ENCODE measurements at places on chromosomes 4 and X.
A peak's percentile ranks its signal among the peaks of the same experiment; 100 is the strongest.

- H3K4me3 ChIP-seq, result peak overlapping the region; percentile 74
- no peak for DNase-seq
- H3K36me3 ChIP-seq, result peaks cover 4% of the 10 kb centered on the region
- H3K27me3 ChIP-seq, result no peaks in the 10 kb centered on the region
Measured at GRCh38 chrX:9337046-9337445, 127.8 kb upstream of the TBL1X start.

DNA sequence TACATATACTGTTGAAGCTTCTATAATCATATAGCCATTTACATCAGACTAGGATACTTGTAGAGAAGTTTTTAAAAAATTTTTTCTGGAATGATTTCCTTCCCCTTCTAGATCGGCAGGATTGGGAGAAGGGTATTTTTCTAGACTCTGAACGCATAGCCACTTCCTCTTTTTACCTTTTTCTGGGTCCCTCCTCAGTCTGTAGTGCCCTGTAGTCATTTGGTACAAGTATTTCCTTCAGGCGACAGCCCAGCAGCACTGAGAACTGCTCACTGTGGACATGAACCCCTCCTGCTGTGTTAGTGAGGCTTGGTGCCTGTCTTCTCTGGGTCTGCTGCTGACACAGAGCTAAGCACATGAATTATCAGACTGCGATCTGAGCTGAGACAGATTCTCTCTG lies 255.4 kb downstream of the ARHGAP10 start:
- no peak overlapping the region for H3K27ac ChIP-seq
- no peaks in the 10 kb centered on the region for H3K27me3 ChIP-seq
- H3K36me3 ChIP-seq, result peaks cover 2% of the 10 kb centered on the region
- no peak overlapping the region for H3K4me3 ChIP-seq

- no peak for DNase-seq
- H3K4me3 ChIP-seq, result no peak overlapping the region
- H3K4me1 ChIP-seq, result peaks cover 3% of the 10 kb centered on the region
- no peaks in the 10 kb centered on the region for H3K27me3 ChIP-seq
Measured at GRCh38 chr4:168930413-168931196, 79.5 kb downstream of the CBR4 start.

DNA sequence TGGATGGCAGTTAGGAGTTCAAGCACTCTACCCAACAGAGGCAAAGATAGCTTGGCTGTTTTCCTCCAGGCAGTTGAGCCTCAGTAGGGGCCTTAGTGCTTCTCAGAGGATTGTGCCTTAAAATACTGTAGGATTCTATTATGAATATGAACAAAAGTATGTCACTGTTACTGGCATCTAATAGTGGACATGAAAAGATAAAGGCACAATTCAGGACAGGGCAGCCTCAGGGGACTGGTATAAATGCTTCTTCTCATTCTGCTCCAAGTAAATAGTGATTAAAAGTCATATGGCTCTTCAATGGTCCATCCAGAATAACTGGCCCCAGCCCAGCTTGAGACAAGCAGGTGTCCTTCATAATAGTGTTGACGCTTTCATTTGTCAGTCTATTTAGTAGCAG lies 17.7 kb downstream of the COL4A6 start:
- no peak overlapping the region for H3K27ac ChIP-seq
- DNase-seq, result no peak
- H3K27me3 ChIP-seq, result no peaks in the 10 kb centered on the region
- H3K4me3 ChIP-seq, result no peak overlapping the region

GRCh38 chr4:71156616-71157015 lies 163.2 kb downstream of the DCK start:
- no peak overlapping the region for H3K27ac ChIP-seq
- no peak overlapping the region for H3K4me3 ChIP-seq
- H3K36me3 ChIP-seq, result no peaks in the 10 kb centered on the region
- peaks cover 2% of the 10 kb centered on the region for H3K27me3 ChIP-seq

DNA sequence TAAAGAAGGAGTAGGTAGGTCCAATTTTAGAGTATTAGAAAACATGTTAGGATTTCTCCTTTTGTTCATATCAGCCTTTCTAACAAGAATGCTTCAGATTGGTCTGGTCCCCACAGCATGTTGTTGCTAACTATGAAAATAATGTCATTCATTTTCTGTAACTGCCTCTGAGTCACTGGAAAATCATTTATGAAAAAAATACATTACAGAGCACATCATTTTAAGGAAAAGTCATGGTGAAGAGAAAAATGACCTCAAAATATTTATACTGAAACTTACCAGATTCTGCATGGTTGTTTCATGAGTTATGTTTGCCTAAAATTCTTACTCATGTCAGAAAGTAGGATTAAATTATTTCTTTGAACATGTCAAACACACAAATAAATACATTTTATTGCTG lies 35.2 kb downstream of the DTHD1 start:
- H3K4me1 ChIP-seq, result peaks cover 37% of the 10 kb centered on the region
- H3K27me3 ChIP-seq, result no peaks in the 10 kb centered on the region
- no peak overlapping the region for H3K27ac ChIP-seq

GRCh38 chr4:156217236-156217635 lies 263.6 kb upstream of the CTSO start:
- no peak for DNase-seq
- no peak overlapping the region for H3K27ac ChIP-seq
- H3K4me3 ChIP-seq, result no peak overlapping the region
- no peaks in the 10 kb centered on the region for H3K27me3 ChIP-seq

GRCh38 chr4:159674241-159674640 lies 571.4 kb downstream of the RAPGEF2 start:
- no peaks in the 10 kb centered on the region for H3K27me3 ChIP-seq
- DNase-seq, result no peak

DNA sequence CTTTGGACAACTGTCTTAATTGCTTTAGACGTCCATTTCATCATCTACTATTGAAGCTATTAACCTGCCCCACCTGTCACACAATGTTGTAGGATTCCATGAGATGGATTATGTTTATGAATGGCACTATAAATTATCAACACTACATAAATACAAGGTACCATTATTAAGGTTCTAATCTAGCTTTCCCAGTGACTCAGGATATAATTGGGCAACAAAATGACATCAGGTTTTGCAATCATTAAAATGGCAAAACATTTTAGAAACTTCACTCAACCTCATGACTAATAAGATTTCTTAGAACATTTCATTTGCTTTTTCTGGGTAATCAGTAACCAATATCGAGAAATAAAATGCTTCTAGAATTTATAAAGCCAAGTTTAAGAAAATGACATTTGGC lies 9.2 kb downstream of the HOPX start:
- H3K4me1 ChIP-seq, result no peaks in the 10 kb centered on the region
- no peak for DNase-seq
- peaks cover 19% of the 10 kb centered on the region for H3K27me3 ChIP-seq

DNA sequence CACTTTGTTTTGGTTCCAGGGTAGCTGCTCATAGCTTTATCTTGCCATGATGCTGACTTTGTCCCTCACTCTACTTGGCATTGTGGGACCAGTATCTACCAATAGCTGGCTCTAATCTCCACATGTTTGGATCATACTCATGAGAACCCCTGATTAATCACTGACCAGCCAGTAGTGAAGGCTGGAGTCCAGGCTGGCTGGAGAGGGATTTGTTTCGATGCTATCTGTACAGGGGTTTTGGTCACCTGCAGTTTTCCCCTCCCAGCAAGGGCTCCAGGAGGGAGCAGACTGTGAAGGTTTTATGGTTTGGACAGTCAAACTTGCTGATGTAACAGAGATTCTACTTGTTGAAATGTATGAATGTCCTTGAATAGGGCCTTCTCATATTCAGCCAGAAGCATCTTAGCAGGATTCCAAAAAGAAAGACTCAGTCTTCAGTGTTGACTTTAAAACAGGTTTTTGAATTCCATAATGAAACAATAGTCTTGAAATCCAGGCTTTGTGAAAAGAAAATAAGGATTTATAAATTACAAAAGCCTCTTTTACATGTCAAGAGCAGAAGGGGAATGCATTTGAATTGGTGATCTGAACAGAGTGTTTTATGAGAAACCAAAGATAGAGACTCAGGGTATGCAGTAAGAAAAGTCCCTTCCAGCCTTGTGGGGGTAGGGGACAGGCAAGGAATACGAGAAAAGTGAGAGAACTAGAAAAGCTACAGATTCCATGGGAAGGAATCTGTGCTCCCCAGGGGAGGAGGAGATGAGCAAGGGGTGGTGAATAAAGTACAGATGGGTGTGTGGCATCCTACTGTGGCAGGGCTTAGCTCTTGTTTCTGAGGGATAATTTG lies 103.1 kb upstream of the SHISA3 start:
- H3K36me3 ChIP-seq, result no peaks in the 10 kb centered on the region
- H3K27ac ChIP-seq, result no peak overlapping the region
- H3K4me1 ChIP-seq, result no peaks in the 10 kb centered on the region
- DNase-seq, result no peak
- H3K27me3 ChIP-seq, result no peaks in the 10 kb centered on the region

GRCh38 chrX:115011428-115011827 lies 6.0 kb downstream of the IL13RA2 start:
- H3K4me1 ChIP-seq, result no peaks in the 10 kb centered on the region
- no peak for DNase-seq
- H3K27me3 ChIP-seq, result no peaks in the 10 kb centered on the region

- H3K4me1 ChIP-seq, result peaks cover 40% of the 10 kb centered on the region
- H3K27ac ChIP-seq, result peak overlapping the region; percentile 98
- H3K4me3 ChIP-seq, result peak overlapping the region; percentile 74
- H3K36me3 ChIP-seq, result peaks cover 4% of the 10 kb centered on the region
- no peaks in the 10 kb centered on the region for H3K27me3 ChIP-seq
Measured at GRCh38 chrX:79096145-79096556, 48.3 kb upstream of the GPR174 start.

DNA sequence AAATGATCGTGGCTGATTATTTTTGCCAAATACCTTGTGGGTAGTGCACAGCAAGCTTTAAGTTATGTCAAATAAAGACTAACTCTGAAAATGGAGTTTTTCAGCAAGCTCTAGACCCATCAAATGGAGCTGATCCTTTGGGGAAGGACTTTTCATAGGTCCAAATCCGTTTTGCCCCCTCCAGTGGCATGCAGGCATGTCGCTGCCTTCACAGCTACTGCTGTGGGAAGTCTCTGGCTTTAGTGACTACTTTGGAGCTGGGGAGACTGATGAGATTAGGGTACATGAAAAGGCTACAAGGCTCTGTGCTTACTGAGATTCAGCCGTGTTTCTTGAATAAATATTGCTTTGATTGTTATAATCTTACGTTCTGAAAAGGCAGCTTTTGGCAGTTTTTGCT lies 106.6 kb upstream of the HS3ST1 start:
- H3K36me3 ChIP-seq, result no peaks in the 10 kb centered on the region

DNA sequence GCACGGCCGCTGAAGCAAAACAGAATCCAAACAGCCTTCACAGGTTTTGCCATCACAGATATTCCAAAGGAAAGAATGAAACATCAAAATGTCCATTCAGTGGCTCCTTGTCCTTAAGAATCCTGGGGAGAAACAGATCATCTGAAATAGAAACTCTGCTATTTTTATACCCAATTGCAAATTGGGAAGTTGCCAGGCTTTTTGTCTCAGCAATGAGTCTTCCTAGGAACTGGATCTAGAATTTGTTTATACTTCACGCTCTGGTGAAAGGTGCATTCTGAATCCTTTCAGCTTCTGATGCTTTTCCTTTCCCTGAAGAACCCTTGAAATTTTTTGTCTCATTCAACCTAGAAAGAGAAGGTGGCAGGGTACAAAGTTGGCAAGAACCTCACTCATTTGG lies 218.9 kb downstream of the FBXW7 start:
- no peak overlapping the region for H3K4me3 ChIP-seq
- H3K27ac ChIP-seq, result no peak overlapping the region
- H3K4me1 ChIP-seq, result no peaks in the 10 kb centered on the region
- DNase-seq, result no peak

GRCh38 chr4:74794382-74795010 lies at the start of gene BTC:
BTC (minus strand) TSS chr4:74794523; CDS start chr4:74794325, 198 bp downstream.
- peaks cover 41% of the 10 kb centered on the region for H3K27me3 ChIP-seq
- H3K36me3 ChIP-seq, result no peaks in the 10 kb centered on the region
- H3K4me3 ChIP-seq, result peak within 1 kb of the TSS; percentile 35
- no peaks in the 10 kb centered on the region for H3K4me1 ChIP-seq
- DNase-seq, result no peak

GRCh38 chrX:262381-262909 lies 18.7 kb upstream of the PLCXD1 start:
- H3K4me3 ChIP-seq, result no peak overlapping the region
- H3K27ac ChIP-seq, result no peak overlapping the region
- H3K36me3 ChIP-seq, result no peaks in the 10 kb centered on the region
- H3K27me3 ChIP-seq, result no peaks in the 10 kb centered on the region
- no peak for DNase-seq

- H3K27me3 ChIP-seq, result no peaks in the 10 kb centered on the region
- no peak overlapping the region for H3K4me3 ChIP-seq
- H3K4me1 ChIP-seq, result no peaks in the 10 kb centered on the region
- no peak overlapping the region for H3K27ac ChIP-seq
- H3K36me3 ChIP-seq, result no peaks in the 10 kb centered on the region
- DNase-seq, result no peak
Measured at GRCh38 chrX:69919749-69920148, 130.0 kb downstream of the AWAT2 start.

- DNase-seq, result no peak
- no peak overlapping the region for H3K27ac ChIP-seq
- no peaks in the 10 kb centered on the region for H3K36me3 ChIP-seq
- H3K4me1 ChIP-seq, result no peaks in the 10 kb centered on the region
- H3K4me3 ChIP-seq, result no peak overlapping the region
Measured at GRCh38 chr4:158316264-158316663, 106.0 kb downstream of the TMEM144 start.

DNA sequence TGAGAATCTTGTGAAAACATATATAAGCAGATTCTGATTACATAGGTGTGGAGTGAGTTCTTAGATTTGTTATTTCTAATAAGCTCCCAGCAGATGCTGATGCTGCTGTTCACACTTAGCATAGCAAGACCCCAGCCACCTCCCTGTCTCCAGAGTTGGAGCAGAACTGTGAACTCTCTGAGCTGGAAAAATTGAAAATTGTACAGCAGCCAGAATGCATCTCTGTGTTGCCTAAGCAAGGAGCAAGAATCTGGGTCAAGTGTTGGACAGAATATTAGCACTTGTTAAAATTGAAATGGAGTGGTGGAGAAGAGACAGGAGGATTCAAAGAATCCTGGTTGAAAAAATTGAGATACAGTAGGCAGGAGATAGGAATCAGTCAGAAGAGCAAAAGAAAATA lies 146.6 kb upstream of the FAM47C start:
- no peak overlapping the region for H3K4me3 ChIP-seq
- DNase-seq, result no peak
- H3K27ac ChIP-seq, result no peak overlapping the region
- H3K36me3 ChIP-seq, result no peaks in the 10 kb centered on the region

GRCh38 chr4:141540643-141541042 lies 95.7 kb upstream of the IL15 start:
- no peak for DNase-seq
- H3K4me3 ChIP-seq, result no peak overlapping the region
- H3K27me3 ChIP-seq, result no peaks in the 10 kb centered on the region

- no peak overlapping the region for H3K27ac ChIP-seq
- DNase-seq, result no peak
- no peaks in the 10 kb centered on the region for H3K27me3 ChIP-seq
- peaks cover 2% of the 10 kb centered on the region for H3K36me3 ChIP-seq
- H3K4me3 ChIP-seq, result no peak overlapping the region
- H3K4me1 ChIP-seq, result peaks cover 18% of the 10 kb centered on the region
Measured at GRCh38 chrX:134801267-134801666, 143.0 kb upstream of the PLAC1 start.

GRCh38 chr4:156784970-156785369 lies 186.6 kb downstream of the PDGFC start:
- no peaks in the 10 kb centered on the region for H3K4me1 ChIP-seq
- H3K4me3 ChIP-seq, result no peak overlapping the region
- H3K27me3 ChIP-seq, result no peaks in the 10 kb centered on the region
- H3K36me3 ChIP-seq, result no peaks in the 10 kb centered on the region
- no peak for DNase-seq

Measured in T-helper 2 cell treated with Interferon-gamma antibody and Interleukin-4, amounts not matched to agents 5 μg/mL and 100 μg/mL, for 36 hours (primary cell).